ENCODE measurements at places on chromosomes 2 and 18.

DNA sequence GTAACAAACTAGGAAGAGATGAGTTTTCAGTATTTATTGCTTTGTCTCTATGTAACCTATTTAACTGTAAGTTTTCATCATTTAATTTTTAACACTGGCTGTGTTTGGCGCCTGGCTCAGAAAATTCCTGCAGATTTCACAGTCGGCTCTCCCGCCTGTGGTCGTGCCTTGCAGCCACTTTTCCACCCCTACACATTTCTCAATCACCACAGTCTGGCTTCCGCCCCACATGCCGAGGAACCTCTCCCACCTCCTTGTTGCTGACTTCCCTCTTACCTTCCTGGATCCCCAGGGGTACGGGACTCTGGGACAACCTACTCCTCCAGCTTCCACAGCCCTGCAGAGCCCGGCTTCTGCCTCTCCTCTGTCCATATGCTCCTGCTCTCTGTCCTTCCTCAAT is 41.6 kb upstream of the MGAT4A start:
- no peak for DNase-seq

DNA sequence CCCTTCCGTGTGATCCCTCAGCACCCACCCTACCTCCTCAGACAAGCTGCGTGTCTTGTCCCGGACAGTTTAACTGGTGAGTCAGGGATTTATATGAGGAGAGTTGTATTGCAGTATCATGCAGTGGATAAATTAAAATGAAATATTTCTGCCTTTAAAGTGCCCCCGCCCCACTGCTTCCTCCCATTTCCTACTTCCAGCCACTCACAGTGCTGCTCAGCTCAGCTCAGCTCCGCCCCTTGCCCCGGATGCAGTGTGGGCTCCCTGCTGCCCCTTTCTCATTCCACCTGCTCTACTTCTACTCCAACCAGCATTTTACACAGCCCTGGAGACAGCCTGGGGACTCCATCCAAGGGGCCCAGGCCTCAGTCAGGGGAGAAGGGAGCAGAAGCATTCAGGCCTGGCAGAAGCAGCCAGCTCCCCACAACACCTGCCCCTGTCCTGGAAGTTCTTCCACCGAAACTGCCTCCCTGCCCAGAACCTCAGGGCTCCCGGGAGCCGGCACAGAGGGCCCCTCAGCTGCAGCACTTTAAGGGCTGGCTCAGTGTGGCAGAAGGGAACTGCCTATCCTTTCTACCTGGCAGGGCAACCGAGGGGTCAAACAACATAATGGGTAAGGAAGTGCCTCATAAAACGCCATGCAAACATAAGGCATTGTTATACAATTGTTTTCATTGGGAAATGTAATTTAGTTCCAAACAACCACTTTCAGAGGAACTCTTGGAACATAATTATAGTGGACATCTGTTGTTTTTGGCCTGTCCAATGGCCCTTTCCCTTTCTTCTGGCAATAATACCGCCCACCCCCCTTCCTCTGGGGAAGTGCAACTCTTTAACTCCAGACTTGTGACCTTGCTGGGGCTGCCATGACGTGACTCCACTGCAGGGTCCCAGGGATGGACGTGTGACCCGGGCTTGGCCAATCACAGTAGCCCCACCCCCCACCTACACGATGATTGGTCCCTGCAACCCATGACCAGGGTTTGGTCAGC is 102.3 kb downstream of the LIPG start:
- no peak for DNase-seq

GRCh38 chr2:70551167-70551566 is 2.5 kb downstream of the TGFA start:
- DNase-seq, result no peak

DNA sequence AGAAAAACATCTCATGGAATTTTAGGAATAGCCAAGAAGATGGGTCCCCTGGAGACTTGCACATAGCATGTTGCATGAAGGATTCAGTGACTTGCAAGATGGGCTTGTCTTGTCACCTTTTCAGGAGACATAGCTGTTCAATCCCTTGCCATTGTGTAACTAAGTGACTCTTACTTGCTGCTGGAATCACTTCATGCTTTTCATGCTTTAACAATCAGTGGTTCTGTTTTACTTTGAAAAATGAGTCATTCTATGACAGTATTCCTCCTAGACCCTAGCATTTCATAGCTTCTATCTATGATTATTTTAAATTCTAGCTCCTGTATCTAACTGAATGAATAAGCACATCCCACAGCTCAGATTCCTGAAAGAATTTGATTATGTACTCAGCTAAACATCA is 2.8 kb downstream of the KYNU start:
- DNase-seq, result no peak

GRCh38 chr18:78681934-78682333 is 297.7 kb upstream of the SALL3 start:
- DNase-seq, result no peak

- no peak for DNase-seq
These were observed 157.7 kb downstream of the CCDC178 start for GRCh38 chr18:33282709-33283333.

- no peak for DNase-seq
These were observed at the start of gene CTAGE1 for GRCh38 chr18:22417496-22418188. Gene CTAGE1, minus strand, starts transcription at chr18:22417915. Its CDS starts 104 bp downstream, at chr18:22417811.

DNA sequence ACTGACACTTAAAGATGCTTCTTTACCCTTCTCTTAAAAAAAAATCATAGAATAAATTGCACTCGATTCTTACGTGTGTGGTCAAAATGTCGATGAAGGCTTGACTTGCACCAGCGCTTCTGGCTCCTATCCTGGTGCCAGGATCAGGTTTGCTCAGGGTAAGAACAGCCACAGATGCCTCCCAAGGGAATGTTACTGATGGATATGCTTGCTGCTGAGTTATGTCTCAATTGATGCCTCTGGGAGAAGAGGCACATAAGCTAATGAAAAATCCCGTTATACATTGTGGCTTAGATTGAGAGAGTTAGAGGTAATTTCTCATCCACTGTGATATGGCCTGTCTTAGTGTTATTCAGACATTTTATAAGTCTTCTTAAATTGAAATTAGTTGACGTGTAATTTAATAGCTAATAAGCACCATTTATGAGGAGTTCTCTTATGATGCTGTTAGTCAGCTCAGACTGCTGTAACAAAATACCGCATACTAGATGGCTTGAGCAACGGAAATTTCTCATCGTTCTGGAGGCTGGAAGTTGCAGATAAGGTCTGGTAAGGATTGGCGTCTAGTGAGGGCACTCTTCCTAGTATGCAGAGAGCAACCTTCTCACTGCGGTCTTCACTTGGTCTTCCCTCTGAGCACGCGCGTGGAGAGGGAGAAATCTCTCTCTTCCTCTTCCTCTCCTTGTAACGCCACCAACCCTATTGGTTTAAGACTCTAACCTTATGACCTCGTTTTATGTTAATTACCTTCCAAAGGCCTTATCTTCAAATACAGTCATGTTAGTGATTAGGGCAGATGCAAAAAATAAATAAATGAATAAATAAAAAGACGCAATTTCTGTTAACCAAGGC is 116.6 kb upstream of the NOSTRIN start:
- peak; percentile 96 for DNase-seq

GRCh38 chr2:204032301-204032700 is 95.7 kb downstream of the ICOS start:
- no peak for DNase-seq

GRCh38 chr2:239462671-239463506 is 62.1 kb upstream of the HDAC4 start:
- DNase-seq, result no peak

DNA sequence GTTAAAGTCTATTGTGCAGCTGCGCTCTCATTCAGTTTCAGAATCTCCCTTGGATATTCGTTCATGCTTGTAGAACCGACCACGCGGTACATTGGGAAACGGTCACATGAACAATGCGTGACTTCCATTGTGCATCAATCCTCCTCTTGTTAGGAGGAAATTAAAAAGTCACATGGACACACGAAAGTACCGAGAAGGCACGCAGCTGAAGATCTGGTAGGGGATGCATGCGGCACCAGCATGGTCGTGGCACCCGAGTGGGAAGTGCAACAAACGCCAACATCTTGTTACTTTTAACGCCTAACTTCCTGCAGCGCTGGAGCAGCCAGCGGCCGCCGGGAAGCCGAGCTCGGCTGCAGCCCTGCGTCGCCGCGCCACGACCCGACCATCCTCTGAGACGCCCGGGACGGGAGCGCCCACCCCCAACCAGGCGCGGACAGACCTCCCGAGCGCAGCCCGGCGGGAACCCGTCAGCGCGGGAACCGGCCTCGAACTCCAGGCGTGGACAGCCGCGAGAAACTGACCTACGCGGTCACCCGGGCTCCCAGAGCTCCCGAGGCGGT is 412 bp downstream of the OSBPL1A start:
- peak; percentile 88 for DNase-seq

DNA sequence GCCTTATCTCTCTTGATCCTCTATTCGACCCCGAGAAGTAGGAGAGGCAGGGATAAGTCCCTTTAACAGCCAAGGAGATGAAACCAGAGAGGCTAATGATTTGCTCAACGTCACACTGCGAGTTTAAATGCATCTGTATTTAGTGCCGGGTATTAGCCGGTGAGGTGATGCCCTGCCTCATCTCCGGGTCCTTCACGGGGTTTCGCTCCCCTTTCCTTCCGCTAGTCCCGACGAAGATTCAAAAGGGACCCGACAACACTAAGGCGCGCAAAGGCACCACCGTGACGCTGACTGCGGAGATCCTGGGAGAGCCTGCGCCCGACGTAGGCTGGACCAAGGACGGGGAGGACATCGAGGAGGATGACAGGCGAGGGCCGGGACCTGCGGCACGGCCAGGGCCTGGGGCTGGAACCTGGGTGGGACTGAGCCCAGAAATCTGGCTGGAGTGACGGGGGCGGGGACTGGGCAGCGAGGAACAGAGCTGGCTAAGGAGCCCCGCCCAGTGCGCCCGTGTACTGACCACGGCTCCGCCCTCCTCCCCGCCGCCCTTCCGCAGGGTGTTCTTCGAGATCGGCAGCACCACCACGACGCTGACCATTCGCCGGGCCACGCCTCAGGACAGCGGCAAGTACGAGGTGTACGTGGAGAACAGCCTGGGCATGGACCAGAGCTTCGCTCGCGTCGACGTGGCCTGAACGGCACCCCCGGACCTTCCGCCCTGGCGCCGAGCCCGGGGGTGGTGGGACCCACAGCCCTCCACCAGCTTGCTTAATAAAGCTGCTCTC is 1.0 kb upstream of the GMPPA start:
- DNase-seq, result peak; percentile 77

- DNase-seq, result no peak
These were observed 219.8 kb downstream of the KLHL29 start for GRCh38 chr2:23604731-23605130.

GRCh38 chr18:74840492-74841167 is 243.0 kb downstream of the ZNF407 start:
- DNase-seq, result no peak

- no peak for DNase-seq
These were observed 10.2 kb upstream of the PTPN4 start for GRCh38 chr2:119749477-119750012.

DNA sequence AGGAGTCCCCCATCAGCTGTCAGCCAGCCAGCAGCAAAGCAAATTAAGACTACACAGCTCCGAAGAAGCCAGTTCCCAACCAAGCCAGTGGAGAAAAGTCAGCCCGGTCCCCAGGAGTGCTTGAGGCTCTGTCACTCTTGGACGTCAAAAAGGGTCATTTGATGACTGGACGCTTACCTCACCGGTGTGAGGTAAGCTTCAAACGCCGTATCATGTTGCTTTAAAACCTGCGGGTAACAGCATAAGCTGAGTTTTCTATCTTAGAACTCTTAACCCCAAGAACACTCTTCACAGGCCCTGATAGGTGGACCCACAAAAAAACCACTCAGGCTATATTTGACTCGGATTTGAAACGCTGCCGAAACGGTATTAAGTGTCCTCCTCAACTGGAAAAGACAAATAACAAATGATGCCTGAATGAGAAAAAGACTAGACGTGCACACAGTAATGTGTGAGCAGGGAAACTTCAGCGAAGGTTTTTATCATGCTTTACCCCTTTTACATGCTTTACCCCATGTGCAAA is 682 bp upstream of the LNPK start:
- DNase-seq, result peak; percentile 28

DNA sequence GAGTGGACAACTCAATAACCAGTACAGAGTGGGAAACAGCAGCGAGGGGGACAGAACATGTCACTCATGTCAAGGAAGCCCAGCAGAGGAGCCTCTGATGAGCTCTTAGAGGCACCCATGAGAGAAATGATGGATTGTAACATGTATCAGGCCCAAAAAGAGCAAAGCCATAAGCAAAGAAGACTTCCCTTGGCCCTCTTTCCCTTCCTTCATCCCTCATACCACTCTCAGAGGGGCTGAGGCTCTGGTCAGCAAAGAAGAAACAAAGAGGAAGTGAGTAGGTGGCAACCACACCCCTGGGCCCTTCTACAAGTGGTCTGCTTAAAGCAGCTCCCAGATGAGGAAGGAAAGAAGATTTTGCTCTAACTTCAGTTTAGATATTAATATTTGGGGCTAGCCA is 112.8 kb downstream of the CDC42EP3 start:
- DNase-seq, result peak; percentile 78

DNA sequence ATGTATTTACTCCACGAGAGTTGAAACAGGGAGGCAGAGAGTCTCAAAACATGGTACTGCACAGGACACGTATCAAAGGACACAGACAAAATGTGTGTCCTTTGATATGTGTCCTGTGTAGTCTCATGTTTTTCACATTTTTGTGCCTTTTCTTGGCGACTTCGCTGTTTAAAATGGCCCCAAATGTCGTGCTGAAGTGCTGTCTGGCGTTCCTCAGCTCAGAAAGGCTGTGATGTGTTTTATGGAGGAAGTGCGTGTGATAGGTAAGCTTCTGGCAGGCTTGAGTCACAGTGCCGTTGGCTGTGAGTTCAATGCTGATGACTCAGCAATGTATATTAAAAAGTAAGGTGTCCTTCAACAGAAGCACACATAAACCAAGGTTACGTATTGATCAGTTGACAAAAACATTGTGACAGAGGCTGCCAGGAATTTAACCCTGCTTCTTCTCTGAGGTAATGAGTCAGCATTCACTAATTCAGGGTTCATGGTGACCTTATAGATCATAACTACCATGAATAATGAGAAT is 78.2 kb downstream of the DYSF start:
- peak; percentile 31 for DNase-seq

- DNase-seq, result no peak
These were observed 98.9 kb downstream of the CSRNP3 start for GRCh38 chr2:165568361-165568760.

DNA sequence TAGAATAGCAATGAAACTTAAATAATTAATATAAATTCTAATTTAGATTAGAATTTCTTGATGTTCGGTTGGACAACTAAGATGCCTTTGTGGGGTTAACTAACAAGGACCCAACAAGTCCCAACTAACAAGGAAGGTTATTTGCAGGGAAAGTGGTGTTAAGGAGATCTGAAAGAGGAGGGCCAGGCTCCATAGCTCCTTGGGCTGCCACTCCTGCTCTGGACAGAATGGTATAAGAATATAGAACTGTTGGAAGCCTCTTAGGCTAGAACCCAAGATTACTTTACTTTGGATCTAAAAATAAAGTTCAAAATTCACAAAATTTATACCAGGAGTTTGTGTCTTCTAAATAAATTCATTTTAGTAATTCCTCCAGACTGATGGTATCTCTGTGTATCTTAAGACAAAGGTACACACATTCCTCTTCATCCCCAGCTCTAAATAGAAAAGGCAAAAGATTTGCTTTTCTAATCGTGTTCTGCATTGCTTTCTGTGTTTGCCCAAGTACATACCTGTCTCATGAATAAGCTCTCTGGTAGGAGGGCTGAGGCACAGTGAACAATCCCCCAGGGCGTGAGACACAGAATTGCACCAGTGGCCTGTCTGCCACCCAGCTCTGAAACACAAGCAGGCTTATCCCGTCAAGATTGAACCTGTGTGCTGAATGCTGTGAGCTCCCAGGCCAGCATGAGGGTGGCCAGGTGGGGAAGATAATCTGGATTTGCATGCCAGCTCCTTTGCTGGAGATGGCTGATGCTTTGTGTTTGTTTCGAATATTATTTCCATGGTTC is 176.0 kb downstream of the ACKR3 start:
- DNase-seq, result no peak

Data from hematopoietic multipotent progenitor cell treated with erythropoietin and hydrocortisone succinate and interleukin-3 and kit ligand, for 4 days (in vitro differentiated cells).